ENCODE measurements at places on chromosomes 12 and 14. TPM values are rescaled to one million over a fixed set of nuclear protein-coding genes. Genes with fewer than 3 reads are reported as not detected.

Gene ATF7
- 27.7 TPM for total RNA-seq

Gene FAM90A1
- 0.10 TPM for total RNA-seq

Gene GPR84
- total RNA-seq = 0.32 TPM

Gene PGF
- total RNA-seq = not detected

Gene P3H3
- total RNA-seq = not detected

Gene SLC35F4
- not detected for total RNA-seq

Gene MANSC4
- total RNA-seq = not detected

Gene MYL2
- total RNA-seq = not detected

GRCh38 chr14:71994416-71994815, 62.2 kb downstream of the RGS6 start:
- DNase-seq = no peak
- H3K4me3 ChIP-seq = no peak overlapping the region
- H3K27me3 ChIP-seq = no peaks in the 10 kb centered on the region
- no peaks in the 10 kb centered on the region for H3K4me1 ChIP-seq

- H3K36me3 ChIP-seq = no peaks in the 10 kb centered on the region
- no peak overlapping the region for H3K27ac ChIP-seq
- H3K27me3 ChIP-seq = no peaks in the 10 kb centered on the region
- no peaks in the 10 kb centered on the region for H3K4me1 ChIP-seq
- H3K4me3 ChIP-seq = no peak overlapping the region
Measured at GRCh38 chr12:70964867-70965510, 44.5 kb upstream of the PTPRR start.

DNA sequence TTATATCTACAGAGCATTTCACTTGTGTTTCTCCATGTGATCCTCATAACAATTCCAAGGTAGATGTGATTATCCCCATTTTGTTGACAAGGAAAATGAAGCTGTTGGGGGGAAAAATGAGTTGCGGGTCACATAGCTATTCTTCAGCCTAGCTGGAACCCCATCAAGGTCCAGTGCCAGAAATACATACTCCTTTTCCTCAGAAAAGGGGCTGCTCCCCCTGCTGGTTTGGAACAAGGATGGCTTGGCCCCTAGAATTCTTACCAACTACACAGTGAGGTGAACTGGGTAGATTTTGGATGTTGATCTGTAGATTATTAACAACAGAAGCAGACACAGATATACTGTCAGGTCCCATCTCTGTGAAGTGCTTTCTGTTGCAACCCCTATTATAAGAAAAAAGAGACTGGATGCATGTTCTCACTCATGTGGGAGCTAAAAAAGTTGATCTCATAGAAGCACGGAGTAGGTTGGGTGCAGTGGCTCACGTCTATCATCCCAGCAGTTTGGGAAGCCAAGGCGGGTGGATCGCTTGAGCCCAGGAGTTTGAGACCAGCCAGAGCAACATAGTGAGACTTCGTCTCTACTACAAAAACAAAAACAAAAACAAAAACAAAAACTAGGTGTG, 8.9 kb downstream of the IKZF4 start:
- peak; percentile 64 for DNase-seq
- no peaks in the 10 kb centered on the region for H3K27me3 ChIP-seq
- peaks cover 54% of the 10 kb centered on the region for H3K4me1 ChIP-seq
- H3K36me3 ChIP-seq = peaks cover 71% of the 10 kb centered on the region

GRCh38 chr14:94144765-94145164, 15.4 kb upstream of the IFI27L2 start:
- peaks cover 27% of the 10 kb centered on the region for H3K4me1 ChIP-seq
- peaks cover 24% of the 10 kb centered on the region for H3K27me3 ChIP-seq
- H3K27ac ChIP-seq = peak overlapping the region; percentile 11

GRCh38 chr14:32473464-32473855, 144.4 kb downstream of the AKAP6 start:
- H3K36me3 ChIP-seq = no peaks in the 10 kb centered on the region
- no peak for DNase-seq
- peaks cover 2% of the 10 kb centered on the region for H3K27me3 ChIP-seq
- no peak overlapping the region for H3K4me3 ChIP-seq

DNA sequence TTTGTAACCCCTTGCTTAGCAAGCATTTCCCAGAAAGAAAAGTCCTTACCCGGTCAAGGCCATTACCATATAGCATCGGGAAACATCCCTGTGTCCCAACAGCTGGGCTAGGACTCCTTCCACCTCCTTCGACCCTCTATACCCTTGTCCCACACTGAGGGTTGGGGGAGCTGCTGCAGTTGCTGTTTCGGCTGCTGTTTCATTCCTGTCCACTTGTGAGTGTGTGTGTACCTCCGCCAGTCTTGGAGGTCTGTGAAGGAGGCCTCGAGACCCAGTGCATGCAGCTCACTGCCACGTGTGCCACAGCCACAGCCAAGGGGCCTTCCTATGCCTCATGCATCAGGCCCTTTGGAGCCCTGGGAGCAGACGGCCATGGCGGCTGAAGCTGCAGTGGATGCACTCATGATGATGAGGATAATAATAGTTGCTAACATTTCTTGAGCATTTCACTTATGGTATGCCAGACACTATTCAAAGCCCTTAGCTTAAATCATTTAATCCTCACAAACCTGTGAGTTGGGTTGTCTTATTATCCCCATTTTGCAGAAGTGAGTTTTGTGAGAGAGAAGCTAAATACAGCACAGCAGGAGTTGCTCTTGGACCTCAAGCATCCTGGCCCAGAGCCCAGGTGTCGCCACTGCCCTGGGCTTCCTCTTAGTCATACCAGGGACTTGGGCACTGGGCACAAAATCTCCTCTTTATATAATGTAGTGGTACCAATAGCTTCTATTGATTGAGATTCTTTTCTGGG, 156.5 kb downstream of the PRKCH start:
- peaks cover 95% of the 10 kb centered on the region for H3K4me1 ChIP-seq
- no peak for DNase-seq
- peak overlapping the region; percentile 63 for H3K4me3 ChIP-seq

- no peak overlapping the region for H3K27ac ChIP-seq
- no peak overlapping the region for H3K4me3 ChIP-seq
- H3K27me3 ChIP-seq = no peaks in the 10 kb centered on the region
Measured at GRCh38 chr12:126385785-126386184, 1320.5 kb downstream of the AACS start.

DNA sequence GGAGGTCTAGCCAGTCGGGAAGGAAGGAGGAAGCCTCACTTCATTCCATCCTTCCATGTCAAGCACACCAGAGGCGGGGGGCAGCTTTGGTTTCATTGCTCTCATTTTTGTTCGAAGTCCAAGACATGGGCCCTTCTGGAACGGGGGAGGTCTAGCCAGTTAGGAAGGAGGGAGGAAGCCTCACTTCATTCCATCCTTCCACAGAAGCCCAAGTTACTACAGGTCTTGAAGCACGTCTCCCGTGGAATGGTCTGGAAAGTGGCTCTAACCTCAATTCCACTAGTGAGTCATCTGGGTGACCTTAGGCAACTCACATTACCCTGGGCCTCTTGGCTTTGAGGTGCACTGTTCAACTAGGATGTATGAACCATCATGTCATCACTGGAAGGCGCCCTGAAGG, 156.3 kb downstream of the NTF3 start:
- no peaks in the 10 kb centered on the region for H3K27me3 ChIP-seq
- no peak overlapping the region for H3K4me3 ChIP-seq
- H3K27ac ChIP-seq = no peak overlapping the region
- no peak for DNase-seq
- H3K36me3 ChIP-seq = no peaks in the 10 kb centered on the region

- peaks cover 17% of the 10 kb centered on the region for H3K4me1 ChIP-seq
- no peak for DNase-seq
- H3K4me3 ChIP-seq = no peak overlapping the region
- no peaks in the 10 kb centered on the region for H3K36me3 ChIP-seq
- no peak overlapping the region for H3K27ac ChIP-seq
Measured at GRCh38 chr12:123530668-123531067, 2.9 kb downstream of the RILPL1 start.

- peaks cover 22% of the 10 kb centered on the region for H3K4me1 ChIP-seq
- H3K4me3 ChIP-seq = peak within 1 kb of the TSS; percentile 94
- peak within 1 kb of the TSS; percentile 92 for H3K27ac ChIP-seq
- H3K36me3 ChIP-seq = peaks cover 43% of the 10 kb centered on the region
Measured at GRCh38 chr14:61321385-61322010, at the start of gene PRKCH. Gene PRKCH (plus strand): TSS chr14:61321579. CDS start chr14:61322102, 523 bp downstream.

GRCh38 chr12:98260276-98260675, 255.1 kb upstream of the TMPO start:
- H3K27ac ChIP-seq = no peak overlapping the region
- no peaks in the 10 kb centered on the region for H3K36me3 ChIP-seq
- H3K27me3 ChIP-seq = no peaks in the 10 kb centered on the region
- DNase-seq = no peak
- H3K4me1 ChIP-seq = no peaks in the 10 kb centered on the region

- H3K36me3 ChIP-seq = no peaks in the 10 kb centered on the region
- no peak overlapping the region for H3K27ac ChIP-seq
- DNase-seq = no peak
- H3K27me3 ChIP-seq = no peaks in the 10 kb centered on the region
- peaks cover 13% of the 10 kb centered on the region for H3K4me1 ChIP-seq
Measured at GRCh38 chr12:110858848-110859247, 12.1 kb downstream of the CCDC63 start.

DNA sequence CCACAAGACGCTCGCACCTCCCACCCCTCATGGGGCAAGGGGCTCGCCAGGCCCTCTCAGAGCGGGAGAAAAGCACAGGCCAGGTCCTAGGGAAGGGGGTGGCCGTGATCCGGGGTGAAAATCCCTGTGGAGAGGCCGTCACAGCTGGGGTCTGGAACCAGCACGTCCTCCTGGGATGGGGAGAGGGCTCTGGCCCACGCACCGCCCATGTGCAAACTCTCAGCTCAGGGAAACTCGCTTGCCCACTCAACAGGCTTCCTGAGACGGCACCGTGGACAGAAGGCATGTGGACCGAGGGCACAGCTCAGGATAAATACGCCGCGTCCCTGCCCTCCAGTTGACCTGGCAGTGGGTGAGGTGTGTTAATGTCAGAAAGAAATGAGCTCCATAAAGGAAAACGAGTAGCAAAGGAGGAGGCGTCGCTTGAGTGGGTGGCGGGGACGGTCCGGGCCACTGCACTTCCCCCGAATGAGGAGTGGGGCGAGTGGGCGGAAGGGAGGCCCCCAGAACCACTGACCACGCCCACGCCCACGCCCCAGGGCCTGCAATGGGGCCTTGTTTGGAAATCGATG, 57.6 kb upstream of the GALNT9 start:
- no peak overlapping the region for H3K4me3 ChIP-seq
- no peaks in the 10 kb centered on the region for H3K27me3 ChIP-seq
- no peaks in the 10 kb centered on the region for H3K4me1 ChIP-seq
- H3K27ac ChIP-seq = no peak overlapping the region
- no peaks in the 10 kb centered on the region for H3K36me3 ChIP-seq
- DNase-seq = no peak

GRCh38 chr12:88638966-88639760, 58.9 kb upstream of the KITLG start:
- no peak for DNase-seq
- H3K4me1 ChIP-seq = no peaks in the 10 kb centered on the region
- H3K27ac ChIP-seq = no peak overlapping the region
- H3K27me3 ChIP-seq = no peaks in the 10 kb centered on the region
- no peak overlapping the region for H3K4me3 ChIP-seq

GRCh38 chr12:49539406-49540228, 787 bp downstream of the KCNH3 start:
- H3K27me3 ChIP-seq = peaks cover 47% of the 10 kb centered on the region
- H3K27ac ChIP-seq = no peak overlapping the region
- H3K4me3 ChIP-seq = peak overlapping the region; percentile 57
- no peak for DNase-seq
- H3K4me1 ChIP-seq = peaks cover 38% of the 10 kb centered on the region

DNA sequence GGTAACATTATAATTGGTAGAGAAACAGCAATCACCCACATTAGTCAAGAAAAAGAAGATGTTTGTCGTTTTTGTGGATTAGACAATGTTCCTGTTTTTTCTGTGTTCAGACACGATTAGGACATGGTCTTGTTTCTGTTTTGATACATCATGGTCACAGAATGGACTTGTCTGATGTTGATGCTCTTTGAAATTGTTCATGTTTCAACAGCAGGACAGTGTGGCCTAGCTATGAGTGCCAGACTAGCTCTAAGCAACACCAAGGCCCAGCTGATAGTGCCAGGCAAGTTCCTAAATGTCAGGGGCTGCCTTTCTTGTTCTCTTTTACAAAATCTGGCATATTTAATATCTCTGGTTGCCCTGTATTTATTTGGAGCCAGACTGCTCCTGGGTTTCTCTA, 40.9 kb upstream of the TOMM20L start:
- no peak overlapping the region for H3K27ac ChIP-seq
- H3K4me3 ChIP-seq = no peak overlapping the region
- H3K27me3 ChIP-seq = no peaks in the 10 kb centered on the region
- H3K4me1 ChIP-seq = peaks cover 17% of the 10 kb centered on the region
- H3K36me3 ChIP-seq = peaks cover 44% of the 10 kb centered on the region
- no peak for DNase-seq

DNA sequence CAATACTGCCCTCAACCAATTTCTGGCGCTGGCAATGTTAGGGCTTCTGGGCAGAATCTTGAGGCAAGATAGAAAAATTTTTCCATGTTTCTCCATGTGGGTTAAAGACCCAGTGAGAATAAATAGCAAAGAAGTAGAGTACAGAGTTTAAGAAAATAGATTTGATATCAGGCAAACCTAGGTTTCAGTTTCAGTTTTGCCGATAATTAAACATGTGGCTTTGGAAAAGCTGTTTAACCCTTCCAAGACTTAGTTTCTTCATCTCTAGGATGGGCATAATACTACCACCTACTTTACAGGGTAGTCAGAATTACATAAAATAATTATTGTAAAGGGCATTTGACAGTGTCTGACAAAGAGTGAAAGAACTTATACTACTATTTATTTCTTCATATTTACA, 360.4 kb downstream of the PCNX1 start:
- H3K36me3 ChIP-seq = peaks cover 35% of the 10 kb centered on the region
- no peaks in the 10 kb centered on the region for H3K27me3 ChIP-seq
- H3K4me1 ChIP-seq = peaks cover 26% of the 10 kb centered on the region
- peak overlapping the region; percentile 57 for H3K4me3 ChIP-seq

DNA sequence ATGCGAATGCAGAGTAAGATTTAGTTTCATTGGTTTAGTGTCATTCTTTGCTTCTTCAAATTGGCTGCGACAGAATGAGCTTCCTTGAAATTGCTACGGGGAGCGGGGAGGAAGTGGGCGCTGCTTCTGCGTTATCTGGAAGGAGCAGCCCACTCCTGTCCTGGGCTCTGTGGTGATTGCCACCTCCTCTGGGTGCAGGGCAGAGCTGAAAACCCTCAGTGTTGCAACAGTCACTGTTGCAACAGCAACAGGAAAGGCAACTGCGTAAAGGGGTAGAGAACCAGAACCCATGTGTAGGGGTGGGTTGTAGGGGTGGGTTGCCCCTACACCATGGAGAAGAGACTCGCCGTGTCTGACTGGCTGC, 57.7 kb downstream of the MAX start:
- peaks cover 28% of the 10 kb centered on the region for H3K4me1 ChIP-seq
- H3K36me3 ChIP-seq = peaks cover 39% of the 10 kb centered on the region
- DNase-seq = peak; percentile 29
- H3K27ac ChIP-seq = peak overlapping the region; percentile 37
- no peaks in the 10 kb centered on the region for H3K27me3 ChIP-seq

GRCh38 chr12:65313719-65314317, 35.3 kb downstream of the MSRB3 start:
- no peaks in the 10 kb centered on the region for H3K4me1 ChIP-seq
- no peak for DNase-seq
- H3K4me3 ChIP-seq = no peak overlapping the region
- no peak overlapping the region for H3K27ac ChIP-seq
- H3K27me3 ChIP-seq = peaks cover 8% of the 10 kb centered on the region

- H3K27me3 ChIP-seq = no peaks in the 10 kb centered on the region
- no peak overlapping the region for H3K4me3 ChIP-seq
- H3K4me1 ChIP-seq = no peaks in the 10 kb centered on the region
- no peak overlapping the region for H3K27ac ChIP-seq
Measured at GRCh38 chr14:95218472-95219193, 61.3 kb upstream of the DICER1 start.

- H3K27ac ChIP-seq = no peak overlapping the region
- peaks cover 35% of the 10 kb centered on the region for H3K4me1 ChIP-seq
- no peak for DNase-seq
- peaks cover 2% of the 10 kb centered on the region for H3K36me3 ChIP-seq
Measured at GRCh38 chr12:124556074-124556466, 11.3 kb downstream of the NCOR2 start.

All from activated CD8-positive, alpha-beta T cell treated with anti-CD3 and anti-CD28 coated beads, Interleukin-2, amount 10 ng/mL, durations not matched to agents 7 days and 5 days (primary cell).